ENCODE measurements at places on chromosomes 1 and 21. TPM values are rescaled to one million over a fixed set of nuclear protein-coding genes. Genes with fewer than 3 reads are reported as not detected.

KRTAP13-3 gene
- polyA plus RNA-seq, result not detected

TNNI3K gene
- not detected for polyA plus RNA-seq

SPRR5 gene
- not detected for polyA plus RNA-seq

HEYL gene
- polyA plus RNA-seq, result not detected

MYBPH gene
- polyA plus RNA-seq, result not detected

LMOD1 gene
- not detected for polyA plus RNA-seq

SERPINC1 gene
- not detected for polyA plus RNA-seq

SPAG17 gene
- polyA plus RNA-seq, result not detected

SELP gene
- not detected for polyA plus RNA-seq

ANXA9 gene
- 0.23 TPM for polyA plus RNA-seq

ITSN1 gene
- polyA plus RNA-seq, result 1.0 TPM

GNG4 gene
- polyA plus RNA-seq, result not detected

ERICH3 gene
- not detected for polyA plus RNA-seq

CDCA8 gene
- polyA plus RNA-seq, result 1.2 TPM

ARMH1 gene
- 26.0 TPM for polyA plus RNA-seq

IL20 gene
- polyA plus RNA-seq, result not detected

MANEAL gene
- polyA plus RNA-seq, result 0.58 TPM

FAM78B gene
- 0.08 TPM for polyA plus RNA-seq

Measured in CD4-positive, alpha-beta memory T cell (primary cell).